ENCODE measurements at places on chromosomes 3 and 15. TPM values are rescaled to one million over a fixed set of nuclear protein-coding genes. Genes with fewer than 3 reads are reported as not detected.
A peak's percentile ranks its signal among the peaks of the same experiment; 100 is the strongest.

DNA sequence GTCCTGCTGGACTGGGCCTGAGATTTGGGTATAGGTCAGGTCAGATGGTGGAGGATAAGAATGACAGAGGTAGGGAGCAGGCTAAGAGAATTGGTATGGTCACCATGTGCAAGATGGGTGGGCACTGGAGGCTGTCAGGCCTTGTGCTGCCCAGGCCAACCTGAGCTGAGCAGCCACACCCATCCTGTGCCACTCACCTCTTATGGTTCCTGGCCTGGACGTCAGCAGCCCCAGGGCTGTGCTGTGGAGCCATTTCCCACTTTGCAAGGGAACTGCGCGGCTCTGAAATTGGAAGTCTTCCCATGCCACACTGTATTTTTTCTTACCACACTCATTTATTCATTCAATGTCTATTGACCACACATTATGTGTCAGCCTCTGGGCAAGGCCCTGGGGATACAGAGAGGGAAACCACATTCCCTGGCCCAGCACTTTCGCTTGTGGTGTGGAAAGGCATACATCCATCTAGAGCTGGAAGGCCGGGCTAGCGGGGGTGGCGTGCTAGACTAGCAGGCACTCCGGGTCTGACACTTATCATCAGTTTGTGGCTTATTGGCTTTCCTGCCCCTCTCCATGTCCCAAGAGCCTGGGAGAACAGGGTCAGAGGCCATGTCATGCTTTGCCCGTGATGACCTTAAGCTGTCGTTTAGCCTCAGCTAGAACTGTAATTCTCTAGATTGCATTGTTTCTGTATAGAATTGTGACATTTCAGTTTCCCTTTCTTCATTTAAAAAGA is 51.1 kb upstream of the POLG start:
- DNase-seq = peak; percentile 60
- no peaks in the 10 kb centered on the region for H3K36me3 ChIP-seq
- H3K4me3 ChIP-seq = no peak overlapping the region
- no peaks in the 10 kb centered on the region for H3K4me1 ChIP-seq

- H3K27ac ChIP-seq = no peak overlapping the region
- no peaks in the 10 kb centered on the region for H3K27me3 ChIP-seq
- peaks cover 100% of the 10 kb centered on the region for H3K36me3 ChIP-seq
- H3K4me1 ChIP-seq = no peaks in the 10 kb centered on the region
These were observed 24.0 kb downstream of the TFRC start for GRCh38 chr3:196057760-196058331.

DNA sequence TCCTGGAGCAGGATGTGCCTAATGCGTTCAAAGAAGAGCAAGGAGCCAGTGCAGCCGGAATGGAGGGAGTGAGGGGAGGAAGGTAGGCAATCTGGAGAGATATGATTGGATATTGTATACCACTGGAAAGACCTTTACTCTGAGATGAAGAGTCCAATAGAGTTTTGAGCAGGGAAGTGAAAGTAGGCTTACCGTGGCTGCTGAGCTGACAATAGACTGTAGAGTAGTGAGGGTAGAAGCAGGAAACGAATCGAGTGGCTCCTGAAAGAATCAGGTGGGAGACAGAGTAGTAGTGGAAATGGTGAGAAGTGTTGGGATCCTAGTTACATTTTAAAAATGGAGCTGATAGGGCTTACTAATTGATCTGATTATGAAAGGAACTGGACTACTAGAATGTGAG is 51.8 kb upstream of the NUDT16 start:
- no peak for DNase-seq
- H3K27ac ChIP-seq = no peak overlapping the region
- no peaks in the 10 kb centered on the region for H3K36me3 ChIP-seq
- H3K4me1 ChIP-seq = peaks cover 10% of the 10 kb centered on the region

The BTD gene
- 7.2 TPM for total RNA-seq

DNA sequence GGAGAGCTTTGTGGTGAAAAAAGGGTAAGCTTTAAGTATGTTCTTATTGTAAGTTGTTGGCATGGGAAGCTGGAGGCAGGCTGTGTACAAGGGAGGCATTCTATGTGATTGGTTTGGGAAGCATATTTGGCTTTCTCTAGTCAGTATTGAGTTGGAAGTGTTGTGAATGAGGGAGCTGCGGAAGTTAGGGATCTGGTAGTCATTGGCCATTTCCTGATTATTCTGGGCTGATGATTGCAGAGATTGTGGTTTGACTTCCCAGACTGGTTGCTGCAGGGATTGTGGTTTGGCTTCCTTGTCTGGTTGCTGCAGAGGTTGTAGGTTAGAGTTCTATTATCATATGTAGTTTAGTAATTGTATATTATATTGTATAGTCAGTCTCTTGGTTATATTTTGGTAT is 21.0 kb downstream of the STXBP5L start:
- peak; percentile 41 for DNase-seq
- H3K4me1 ChIP-seq = peaks cover 5% of the 10 kb centered on the region
- no peak overlapping the region for H3K27ac ChIP-seq
- H3K27me3 ChIP-seq = peaks cover 23% of the 10 kb centered on the region

GRCh38 chr3:62602987-62603386 is 229.6 kb upstream of the FEZF2 start:
- H3K4me1 ChIP-seq = peaks cover 56% of the 10 kb centered on the region
- no peaks in the 10 kb centered on the region for H3K36me3 ChIP-seq
- H3K27ac ChIP-seq = peak overlapping the region; percentile 95
- no peaks in the 10 kb centered on the region for H3K27me3 ChIP-seq
- H3K4me3 ChIP-seq = no peak overlapping the region

DNA sequence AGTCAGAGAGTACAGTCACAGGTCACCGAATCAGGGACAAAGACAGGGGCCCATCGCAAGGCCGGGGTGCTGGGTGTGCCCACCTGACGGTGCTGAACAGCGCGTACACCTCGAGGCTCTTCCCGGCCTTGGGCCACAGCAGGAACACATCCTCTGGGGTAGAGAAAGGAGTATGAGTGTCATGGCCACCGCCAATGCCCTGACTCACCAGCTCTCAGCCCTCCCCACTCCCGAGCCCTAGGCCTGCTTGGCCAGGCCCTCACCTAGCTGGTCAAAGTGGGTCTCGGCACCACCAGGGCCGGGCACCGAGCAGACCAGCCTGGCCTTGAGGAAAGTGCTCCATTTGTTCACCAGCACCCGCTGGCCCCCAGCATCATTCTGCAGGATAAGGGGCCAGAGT is 4.2 kb downstream of the SEMA3G start:
- no peaks in the 10 kb centered on the region for H3K36me3 ChIP-seq
- no peaks in the 10 kb centered on the region for H3K27me3 ChIP-seq
- no peak overlapping the region for H3K27ac ChIP-seq
- H3K4me3 ChIP-seq = no peak overlapping the region
- DNase-seq = no peak
- no peaks in the 10 kb centered on the region for H3K4me1 ChIP-seq

DNA sequence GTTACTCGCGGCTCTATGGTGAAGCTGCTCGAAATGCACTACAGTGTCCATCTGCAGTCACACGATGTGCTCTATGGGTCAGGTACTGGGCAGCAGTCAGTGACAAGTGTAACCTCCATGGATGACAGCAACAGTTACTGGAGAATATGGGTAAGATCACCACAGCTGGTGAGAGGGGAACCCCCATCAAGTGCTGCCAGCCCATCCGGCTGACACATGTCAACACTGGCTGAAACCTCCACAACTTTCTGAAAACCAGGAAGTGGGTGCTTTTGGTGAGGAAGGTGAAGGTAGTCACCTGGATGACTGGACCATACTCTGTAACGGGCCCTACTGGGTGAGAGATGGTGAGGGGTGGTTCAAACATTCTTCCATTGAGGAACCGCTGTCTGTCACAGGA is 87.4 kb upstream of the C15orf39 start:
- DNase-seq = no peak
- no peaks in the 10 kb centered on the region for H3K36me3 ChIP-seq
- no peak overlapping the region for H3K4me3 ChIP-seq

GRCh38 chr3:137330246-137330645 is 372.5 kb downstream of the IL20RB start:
- H3K4me3 ChIP-seq = no peak overlapping the region
- H3K36me3 ChIP-seq = no peaks in the 10 kb centered on the region
- no peaks in the 10 kb centered on the region for H3K4me1 ChIP-seq
- H3K27me3 ChIP-seq = peaks cover 27% of the 10 kb centered on the region
- H3K27ac ChIP-seq = no peak overlapping the region
- no peak for DNase-seq

The TADA3 gene
- total RNA-seq = 72.0 TPM

DNA sequence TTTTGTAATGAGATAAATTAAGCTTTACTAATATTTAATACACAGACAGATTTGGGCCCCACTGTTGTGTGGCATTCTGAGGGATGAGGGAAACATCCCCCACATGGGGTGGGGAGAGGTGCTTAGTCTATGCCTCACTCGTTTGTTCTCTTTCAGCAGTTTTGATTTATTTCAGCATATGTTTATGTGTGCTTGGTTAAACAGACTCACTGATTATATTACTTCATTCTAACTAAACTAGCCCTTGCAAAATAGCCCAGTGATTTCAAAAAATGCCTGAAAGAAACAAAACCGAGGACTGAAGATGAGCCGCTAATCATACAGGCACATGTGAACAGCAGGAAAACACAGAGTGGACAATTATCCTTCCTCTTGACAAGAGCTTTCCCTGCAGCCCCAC is 27.2 kb downstream of the TNFAIP8L3 start:
- H3K4me3 ChIP-seq = no peak overlapping the region
- no peaks in the 10 kb centered on the region for H3K27me3 ChIP-seq
- DNase-seq = no peak
- no peak overlapping the region for H3K27ac ChIP-seq
- H3K4me1 ChIP-seq = peaks cover 8% of the 10 kb centered on the region

The GOLGA6L24 gene
- not detected for total RNA-seq

The SORD gene
- 27.7 TPM for total RNA-seq

GRCh38 chr3:51711352-51712037 is 4.6 kb downstream of the GRM2 start:
- no peaks in the 10 kb centered on the region for H3K4me1 ChIP-seq
- H3K27me3 ChIP-seq = no peaks in the 10 kb centered on the region
- no peak overlapping the region for H3K4me3 ChIP-seq
- no peak overlapping the region for H3K27ac ChIP-seq
- DNase-seq = no peak

GRCh38 chr3:56209982-56210751 is 258.1 kb downstream of the ERC2 start:
- DNase-seq = no peak
- H3K27ac ChIP-seq = no peak overlapping the region
- no peaks in the 10 kb centered on the region for H3K36me3 ChIP-seq
- no peaks in the 10 kb centered on the region for H3K27me3 ChIP-seq

The SLC25A20 gene
- total RNA-seq = 9.2 TPM

DNA sequence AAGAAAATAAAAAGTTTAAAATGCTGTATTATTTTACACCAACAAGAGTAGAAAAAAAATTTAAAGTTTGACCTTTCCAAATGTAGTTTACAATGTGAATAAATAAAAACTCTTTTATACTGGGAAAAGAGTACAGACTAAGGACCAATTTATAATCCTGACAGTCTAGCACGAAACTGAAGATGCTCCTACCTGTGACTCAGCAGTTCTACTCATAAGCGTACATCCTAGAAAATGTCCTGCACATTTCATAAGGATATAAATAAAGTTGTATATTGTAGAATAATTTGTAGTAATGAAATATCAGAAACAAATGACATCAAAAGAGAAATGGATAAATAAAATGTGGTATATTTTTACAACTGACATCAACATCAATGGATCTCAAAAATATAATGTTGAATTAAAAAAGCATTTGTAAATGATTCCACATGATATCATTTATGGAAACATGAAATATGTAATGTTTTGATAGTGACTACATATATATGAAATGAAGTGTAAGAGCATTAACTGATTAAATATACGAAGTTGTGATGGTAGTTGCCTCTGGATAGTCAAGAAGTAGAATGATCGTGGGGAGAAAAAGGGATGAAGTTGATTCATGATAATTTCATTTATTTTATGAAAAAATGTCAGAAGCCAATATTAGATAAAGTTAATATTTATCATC is 161.3 kb upstream of the CBLB start:
- peak overlapping the region; percentile 10 for H3K27ac ChIP-seq
- H3K4me1 ChIP-seq = peaks cover 16% of the 10 kb centered on the region
- no peak overlapping the region for H3K4me3 ChIP-seq
- DNase-seq = no peak
- H3K36me3 ChIP-seq = no peaks in the 10 kb centered on the region
- H3K27me3 ChIP-seq = no peaks in the 10 kb centered on the region

The GOLGA6A gene
- total RNA-seq = not detected

The GABRR3 gene
- total RNA-seq = not detected

DNA sequence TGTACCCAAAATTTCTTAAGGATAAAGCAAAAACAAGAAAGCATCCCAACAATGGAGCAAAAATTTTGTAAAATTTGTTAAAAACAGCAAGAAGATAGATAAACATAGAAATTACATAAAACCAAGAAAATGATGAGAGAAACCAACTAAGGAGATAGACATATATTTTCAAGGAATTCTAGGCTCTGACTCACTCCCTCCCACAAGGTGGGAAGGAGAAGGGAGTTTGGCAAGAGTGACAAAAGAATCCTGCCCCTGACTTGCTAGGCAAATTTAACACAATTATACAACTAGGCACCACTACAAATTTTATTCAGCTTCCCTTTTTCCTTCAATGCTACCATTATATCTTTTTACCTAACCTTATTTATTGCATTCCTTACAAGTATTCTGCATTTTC is 70.9 kb downstream of the MYO9A start:
- H3K4me1 ChIP-seq = peaks cover 15% of the 10 kb centered on the region
- no peak overlapping the region for H3K4me3 ChIP-seq
- H3K36me3 ChIP-seq = peaks cover 22% of the 10 kb centered on the region
- DNase-seq = peak; percentile 40
- H3K27ac ChIP-seq = no peak overlapping the region

- H3K27me3 ChIP-seq = no peaks in the 10 kb centered on the region
- H3K36me3 ChIP-seq = peaks cover 32% of the 10 kb centered on the region
- peaks cover 14% of the 10 kb centered on the region for H3K4me1 ChIP-seq
These were observed 41.8 kb downstream of the ITGB5 start for GRCh38 chr3:124845406-124845805.

DNA sequence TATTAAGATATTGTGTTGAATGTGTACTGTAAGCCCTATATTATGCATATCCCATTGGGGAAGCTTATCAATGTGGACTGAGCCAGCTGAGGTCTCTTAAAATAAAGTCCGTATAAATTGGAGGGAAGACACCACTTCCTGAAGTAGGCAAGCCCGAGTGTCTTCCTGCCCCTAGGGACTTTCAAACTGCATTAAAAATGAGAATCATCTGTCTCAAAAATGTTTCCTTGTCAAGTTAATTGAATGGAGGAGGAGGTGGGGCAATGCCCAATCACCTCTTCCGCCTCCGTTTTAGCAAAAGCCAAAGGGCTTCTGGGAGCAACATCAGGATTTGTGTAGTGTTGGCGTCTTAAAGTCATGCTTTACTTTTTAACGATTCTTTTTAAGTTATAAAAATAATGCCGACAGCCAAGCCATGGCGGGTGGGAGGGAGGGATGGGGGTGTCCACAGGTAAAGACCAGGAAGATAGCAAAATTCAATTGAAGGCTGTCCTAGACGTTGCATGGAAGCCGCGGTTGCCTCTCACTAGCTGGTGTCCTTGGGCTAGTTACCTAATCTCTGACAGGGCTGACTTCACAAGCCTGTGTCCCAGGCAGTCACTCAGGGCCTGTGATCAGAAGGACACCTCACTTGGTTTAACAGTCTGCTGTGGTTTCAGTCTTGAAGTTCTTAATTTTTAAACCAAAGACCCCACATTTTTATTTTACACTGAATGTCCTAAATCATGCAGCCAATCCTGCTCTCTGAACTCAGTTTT is 524.9 kb upstream of the PROK2 start:
- H3K4me3 ChIP-seq = no peak overlapping the region
- no peaks in the 10 kb centered on the region for H3K27me3 ChIP-seq
- no peak overlapping the region for H3K27ac ChIP-seq
- H3K4me1 ChIP-seq = no peaks in the 10 kb centered on the region
